ENCODE measurements at places on chromosomes 7 and 10. TPM values are rescaled to one million over a fixed set of nuclear protein-coding genes. Genes with fewer than 3 reads are reported as not detected.

TLX1 gene
- not detected for total RNA-seq

TSPAN33 gene
- total RNA-seq = 5.7 TPM

CUTC gene
- total RNA-seq = 30.3 TPM

TYSND1 gene
- 9.8 TPM for total RNA-seq

EPO gene
- total RNA-seq = not detected

JAKMIP3 gene
- 0.49 TPM for total RNA-seq

PLEKHS1 gene
- total RNA-seq = not detected

CPEB3 gene
- 7.2 TPM for total RNA-seq

ABCA13 gene
- total RNA-seq = not detected

PPP1R17 gene
- total RNA-seq = not detected

BMPR1A gene
- 145 TPM for total RNA-seq

GJC3 gene
- 0.71 TPM for total RNA-seq

SFTPA1 gene
- total RNA-seq = not detected

CNPY1 gene
- total RNA-seq = not detected

BRI3 gene
- total RNA-seq = 44.9 TPM

THSD7A gene
- total RNA-seq = 6.9 TPM

TSPAN15 gene
- total RNA-seq = 76.4 TPM

ODAD2 gene
- 2.1 TPM for total RNA-seq

USP6NL gene
- total RNA-seq = 11.4 TPM

MMD2 gene
- total RNA-seq = not detected

NEUROG3 gene
- not detected for total RNA-seq

TAS2R41 gene
- total RNA-seq = not detected

IFIT1B gene
- total RNA-seq = not detected

CLRN3 gene
- total RNA-seq = not detected

WEE2 gene
- total RNA-seq = not detected

RTKN2 gene
- total RNA-seq = not detected

TTYH3 gene
- total RNA-seq = 10.7 TPM

CPA5 gene
- total RNA-seq = not detected

PDLIM1 gene
- total RNA-seq = 29.6 TPM

GPR15LG gene
- total RNA-seq = not detected

LIPF gene
- total RNA-seq = not detected

ITPRID1 gene
- not detected for total RNA-seq

ERVW-1 gene
- not detected for total RNA-seq

SPDYE16 gene
- total RNA-seq = not detected

SLC26A5 gene
- 0.36 TPM for total RNA-seq

UBE3C gene
- 62.9 TPM for total RNA-seq

RELN gene
- 7.5 TPM for total RNA-seq

PPP1R3A gene
- not detected for total RNA-seq

EBLN1 gene
- total RNA-seq = not detected

IQUB gene
- 0.27 TPM for total RNA-seq

LAMB4 gene
- total RNA-seq = not detected

RBP4 gene
- total RNA-seq = not detected

ZNF503 gene
- total RNA-seq = 20.3 TPM

PRR15 gene
- total RNA-seq = not detected

PSD gene
- 439 TPM for total RNA-seq

OR2A5 gene
- not detected for total RNA-seq

GBX1 gene
- total RNA-seq = not detected

NUTM2B gene
- 0.82 TPM for total RNA-seq

PON1 gene
- total RNA-seq = not detected

IRF5 gene
- 9.7 TPM for total RNA-seq

DDX21 gene
- total RNA-seq = 24.6 TPM

SH3PXD2A gene
- 30.3 TPM for total RNA-seq

ACSM6 gene
- total RNA-seq = 0.55 TPM

CUZD1 gene
- total RNA-seq = 0.66 TPM

SPDYE6 gene
- not detected for total RNA-seq

FFAR4 gene
- total RNA-seq = 0.99 TPM

MUC12 gene
- total RNA-seq = 8.6 TPM

TMEM236 gene
- 1.8 TPM for total RNA-seq

FZD1 gene
- total RNA-seq = 18.2 TPM
